ENCODE measurements at places on chromosomes 4 and X.

DNA sequence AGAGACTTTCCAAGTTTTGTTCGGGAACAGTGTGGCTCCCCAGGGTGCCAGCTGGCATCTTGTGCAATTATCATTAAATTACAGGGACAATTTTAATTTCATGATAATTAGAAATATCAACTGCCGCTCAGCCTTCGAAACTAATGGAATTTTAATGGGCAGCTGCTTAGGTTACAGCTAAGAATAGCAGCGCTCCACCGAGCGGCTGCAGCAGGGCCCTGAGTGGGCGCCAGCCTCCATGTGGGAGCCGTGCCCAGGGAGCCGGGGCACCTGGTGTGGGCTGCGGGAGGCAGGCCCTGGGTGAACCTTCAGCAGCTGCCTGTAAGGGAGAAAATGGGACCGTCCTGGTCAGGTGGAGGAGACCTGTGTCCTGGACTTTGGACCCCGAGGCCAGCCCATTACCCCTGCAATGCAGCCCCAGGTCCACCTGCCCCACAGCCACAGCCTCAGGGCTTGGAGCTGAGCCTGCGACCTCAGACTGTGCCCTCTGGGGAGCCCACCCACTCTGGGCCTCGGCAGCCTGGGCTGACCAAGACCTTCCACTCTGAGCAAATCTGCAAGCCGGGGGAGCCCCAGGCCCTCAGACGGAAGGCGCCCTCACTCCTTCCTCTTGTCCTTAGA lies 21.1 kb downstream of the MSANTD1 start:
- DNase-seq: no peak

GRCh38 chr4:48904541-48905142 lies 1.9 kb downstream of the OCIAD2 start:
- no peak for DNase-seq

GRCh38 chrX:2691543-2692220 lies 587 bp downstream of the CD99 start:
- DNase-seq: no peak

DNA sequence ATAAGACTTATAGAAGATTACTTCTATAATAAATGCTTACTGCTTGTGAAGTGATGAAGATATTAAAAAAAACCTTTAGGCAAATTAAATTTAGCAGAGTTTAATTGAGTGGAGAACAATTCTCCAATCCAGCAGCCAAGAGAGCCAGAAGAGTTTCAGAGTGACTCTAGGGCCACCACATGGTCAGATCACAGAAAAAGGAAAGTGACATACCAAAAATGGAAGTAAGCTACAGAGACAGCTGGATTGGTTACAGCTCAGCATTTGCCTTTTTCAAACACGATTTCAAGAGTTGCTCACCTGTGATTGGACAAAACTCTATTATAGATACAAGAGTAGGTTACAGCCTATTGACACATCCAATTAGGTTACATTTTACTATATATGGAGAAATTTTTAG lies 79.0 kb upstream of the TRAM1L1 start:
- DNase-seq: no peak

- DNase-seq: no peak
These were observed 3.9 kb upstream of the NKX6-1 start for GRCh38 chr4:84502955-84503373.

- no peak for DNase-seq
These were observed 16.4 kb upstream of the PRSS48 start for GRCh38 chr4:151260526-151260925.

- no peak for DNase-seq
These were observed 350.2 kb downstream of the AFF2 start for GRCh38 chrX:148850631-148851030.

DNA sequence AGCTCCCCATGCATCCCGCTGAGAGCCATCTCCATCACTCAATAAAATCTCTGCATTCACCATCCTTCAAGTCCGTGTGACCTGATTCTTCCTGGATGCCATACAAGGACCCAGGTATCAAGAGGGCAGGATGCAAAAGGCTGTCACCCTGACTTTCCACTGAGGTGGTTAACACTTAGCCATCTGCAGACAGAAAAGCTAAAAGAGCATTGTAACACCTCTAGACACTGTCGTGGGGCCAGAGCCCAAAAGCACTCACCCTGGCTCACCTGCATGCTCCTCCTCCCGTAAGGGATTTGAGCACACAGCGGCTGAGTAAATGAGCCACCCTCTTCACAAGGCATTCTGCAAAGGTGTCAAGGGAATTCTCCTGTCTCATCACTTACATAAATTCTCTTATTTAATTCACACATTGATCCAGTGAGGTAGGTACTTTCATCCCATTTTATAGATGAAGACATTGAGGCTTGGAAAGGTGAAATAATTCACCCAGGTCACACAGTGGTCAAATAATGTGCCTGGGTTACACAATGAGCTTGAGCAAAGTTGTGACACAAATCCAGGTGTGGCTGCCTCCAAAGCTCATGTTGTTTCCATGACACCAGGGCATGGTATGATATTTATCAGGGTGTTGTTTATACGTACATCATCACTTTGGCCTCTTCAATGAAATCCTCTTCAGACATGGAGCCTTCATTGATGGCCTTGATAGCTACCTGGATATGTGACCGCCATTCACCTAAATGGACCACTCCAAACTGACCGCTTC lies 48.0 kb downstream of the TXK start:
- DNase-seq: no peak

DNA sequence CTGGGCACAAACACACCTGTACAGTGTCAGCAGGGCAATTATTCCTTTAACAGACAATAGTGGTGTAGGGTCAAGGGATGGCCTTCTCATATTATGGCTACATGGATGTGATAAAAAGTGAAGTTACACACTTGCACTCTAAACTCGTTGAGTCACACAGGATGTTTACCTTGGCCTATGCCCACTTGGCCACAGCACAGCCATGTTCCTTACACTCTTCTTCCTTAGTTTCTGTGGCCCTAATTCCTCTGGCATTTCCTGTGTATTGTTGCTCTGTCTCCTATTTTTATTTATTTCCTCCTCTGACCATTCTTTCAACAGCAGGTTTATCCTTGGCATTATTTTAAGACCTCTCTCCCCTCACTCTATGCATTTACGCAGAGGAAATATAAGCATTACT lies 86.8 kb upstream of the NPFFR2 start:
- DNase-seq: no peak

- no peak for DNase-seq
These were observed 146.9 kb downstream of the FNIP2 start for GRCh38 chr4:158915683-158916241.

DNA sequence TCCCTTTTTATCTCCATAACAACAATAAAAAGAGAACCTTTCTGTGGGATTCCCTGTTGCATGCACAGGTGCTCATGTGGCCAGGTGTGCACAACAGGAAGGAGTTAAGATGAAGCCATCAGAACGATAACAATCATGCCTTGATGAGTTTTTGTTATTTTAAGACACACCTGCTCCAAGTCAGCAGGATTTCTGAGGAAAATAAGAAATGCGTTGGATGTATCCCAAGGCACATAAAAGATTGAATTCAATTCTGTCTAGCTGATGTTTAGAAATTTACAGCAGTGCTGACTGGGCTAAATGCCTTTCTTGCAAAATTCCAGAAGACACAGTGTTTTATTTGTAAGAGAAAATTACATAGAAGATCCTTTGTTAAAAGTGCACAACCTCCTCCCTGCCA lies 1678.2 kb downstream of the ARAP2 start:
- DNase-seq: no peak

DNA sequence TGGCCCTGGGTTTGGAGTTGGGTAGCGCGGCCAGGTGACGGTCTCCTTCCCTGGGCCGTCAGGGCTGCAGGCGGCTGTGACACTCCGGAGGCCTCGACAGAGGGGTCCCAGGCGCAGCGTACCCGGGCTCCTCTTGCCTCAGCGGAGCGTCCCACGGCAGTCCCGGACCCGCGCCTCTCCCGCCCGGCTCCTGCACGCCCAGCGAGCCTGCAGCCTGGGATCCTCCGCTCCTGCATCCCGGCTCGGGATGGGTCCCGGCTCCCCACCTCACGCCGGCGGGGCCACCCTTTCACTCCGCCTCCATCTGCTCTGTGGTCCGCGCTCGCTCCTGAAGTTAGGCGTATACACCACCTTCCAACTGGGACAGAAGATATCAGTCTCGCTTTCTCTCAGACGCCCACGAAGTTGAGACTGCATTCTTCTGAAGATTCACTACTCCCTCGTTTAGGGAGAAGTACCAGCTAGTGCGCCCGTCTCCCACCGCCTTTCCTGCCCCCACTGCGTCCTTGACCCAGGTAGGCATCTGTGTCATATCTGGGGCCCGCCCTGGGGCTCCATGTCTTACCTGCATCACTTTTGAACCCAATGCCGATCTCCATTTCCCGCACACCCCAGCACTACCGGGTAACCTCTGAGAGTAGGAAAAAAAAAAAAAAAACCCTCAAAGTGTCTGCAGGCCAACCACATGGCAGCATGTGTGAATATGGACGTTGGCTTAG lies 32.3 kb upstream of the KDR start:
- no peak for DNase-seq

DNA sequence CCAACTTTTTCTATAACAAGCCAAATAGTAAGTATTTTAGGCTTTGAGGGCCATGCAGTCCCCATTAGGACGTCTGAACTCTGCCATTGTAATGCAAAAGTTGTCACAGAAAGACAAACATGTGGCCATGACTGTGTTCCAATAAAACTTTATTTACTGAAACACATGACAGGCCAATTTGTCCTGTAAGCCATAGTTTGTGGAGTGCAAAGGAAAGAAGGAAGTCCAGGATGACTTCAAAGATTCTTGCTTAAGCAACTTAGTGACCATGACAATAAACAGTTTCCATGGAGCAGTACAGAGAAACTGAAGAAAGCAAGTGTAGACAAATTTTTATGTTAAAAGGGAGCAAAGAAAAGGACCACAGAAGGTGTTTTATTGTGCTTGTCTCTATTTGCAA lies 35.0 kb upstream of the MYOZ2 start:
- no peak for DNase-seq

DNA sequence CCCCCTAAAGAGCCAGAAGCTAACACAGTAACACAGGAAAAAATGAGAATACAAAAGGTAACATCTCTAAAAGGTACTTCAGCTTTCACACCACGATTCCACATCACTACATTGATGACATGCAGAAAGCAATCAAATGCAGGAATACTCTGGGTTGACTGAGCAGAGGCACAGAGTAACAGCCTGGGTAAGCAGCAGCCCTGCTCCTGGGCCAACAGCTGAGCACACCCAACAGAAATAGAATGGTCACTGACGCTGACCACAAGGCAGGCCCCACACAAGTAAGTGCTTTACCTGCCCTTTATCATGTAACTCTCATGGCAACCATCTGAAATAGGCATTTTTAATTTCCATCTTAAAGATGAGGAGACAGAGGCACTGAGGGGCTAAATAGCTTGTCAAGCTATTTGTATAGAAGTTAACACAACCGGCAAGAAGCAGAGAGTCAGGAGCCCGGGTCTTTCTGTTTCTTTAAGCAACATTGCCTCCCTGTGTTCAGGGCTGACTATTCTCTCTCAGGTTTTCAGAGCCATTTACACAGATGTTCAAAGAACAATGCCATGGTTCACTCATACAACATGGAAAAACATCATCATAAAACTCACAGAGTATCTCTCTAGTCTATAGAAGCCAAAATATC lies 168.9 kb downstream of the ZNF674 start:
- DNase-seq: no peak

GRCh38 chr4:114654592-114654991 lies 56.0 kb downstream of the UGT8 start:
- DNase-seq: no peak

- DNase-seq: no peak
These were observed 52.6 kb downstream of the HMX1 start for GRCh38 chr4:8819019-8819418.
